BJ (cell line): ENCODE measurements at places on chromosomes 2 and 18.

- no peak for DNase-seq
Observed at GRCh38 chr2:9085353-9085752, 81.9 kb upstream of the MBOAT2 start.

- no peak for DNase-seq
Observed at GRCh38 chr2:205527801-205528200, 154.5 kb upstream of the NRP2 start.

GRCh38 chr2:158291544-158292180 lies 164.9 kb downstream of the CCDC148 start:
- peak; percentile 28 for DNase-seq

- no peak for DNase-seq
Observed at GRCh38 chr18:80191264-80191663, 56.0 kb downstream of the PARD6G start.

DNA sequence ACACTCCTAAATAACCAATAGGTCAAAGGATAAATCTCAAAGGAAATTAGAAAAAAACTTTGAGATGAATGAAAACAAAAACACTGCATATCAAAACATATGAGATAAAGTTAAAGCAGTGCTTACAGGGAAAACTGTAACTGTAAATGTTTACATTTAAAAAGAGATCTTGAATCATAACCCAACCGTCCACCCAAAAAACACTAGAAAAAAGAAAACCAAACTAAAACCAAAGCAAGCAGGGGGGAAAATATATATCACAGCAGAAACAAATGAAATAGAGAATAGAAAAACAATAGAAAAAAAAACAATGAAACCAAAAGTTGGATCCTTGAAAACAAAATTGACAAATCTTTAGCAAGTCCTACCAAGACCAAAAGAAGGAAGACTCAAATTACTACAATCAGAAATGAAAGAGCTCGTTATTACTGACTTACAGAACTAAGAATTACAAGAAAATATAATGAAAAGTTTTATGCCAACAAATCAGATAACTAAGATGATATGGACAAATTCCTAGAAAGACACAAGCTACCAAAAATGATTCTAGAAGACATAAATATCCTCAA lies 65.6 kb downstream of the TLK1 start:
- no peak for DNase-seq

- DNase-seq = no peak
Observed at GRCh38 chr2:23709311-23709710, 217.6 kb downstream of the ATAD2B start.

DNA sequence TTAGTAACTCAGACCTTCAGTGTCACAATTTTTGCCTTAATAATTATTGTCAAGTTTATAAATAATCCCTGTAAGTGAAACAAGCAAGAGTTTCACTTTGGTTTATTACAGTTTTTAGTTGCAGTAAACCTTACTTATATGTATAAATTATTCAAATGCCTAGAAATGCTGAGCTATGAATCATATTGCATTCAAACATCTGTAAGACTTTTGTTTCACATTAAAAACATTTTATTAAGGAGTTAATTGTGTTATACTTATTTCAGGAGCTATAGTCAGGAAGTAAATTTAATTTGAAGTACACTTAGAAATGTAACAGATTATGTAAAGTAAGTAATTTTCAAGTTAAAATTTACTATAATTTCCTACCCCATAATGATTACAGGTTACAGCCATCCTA lies 3.9 kb upstream of the ETAA1 start:
- no peak for DNase-seq

DNA sequence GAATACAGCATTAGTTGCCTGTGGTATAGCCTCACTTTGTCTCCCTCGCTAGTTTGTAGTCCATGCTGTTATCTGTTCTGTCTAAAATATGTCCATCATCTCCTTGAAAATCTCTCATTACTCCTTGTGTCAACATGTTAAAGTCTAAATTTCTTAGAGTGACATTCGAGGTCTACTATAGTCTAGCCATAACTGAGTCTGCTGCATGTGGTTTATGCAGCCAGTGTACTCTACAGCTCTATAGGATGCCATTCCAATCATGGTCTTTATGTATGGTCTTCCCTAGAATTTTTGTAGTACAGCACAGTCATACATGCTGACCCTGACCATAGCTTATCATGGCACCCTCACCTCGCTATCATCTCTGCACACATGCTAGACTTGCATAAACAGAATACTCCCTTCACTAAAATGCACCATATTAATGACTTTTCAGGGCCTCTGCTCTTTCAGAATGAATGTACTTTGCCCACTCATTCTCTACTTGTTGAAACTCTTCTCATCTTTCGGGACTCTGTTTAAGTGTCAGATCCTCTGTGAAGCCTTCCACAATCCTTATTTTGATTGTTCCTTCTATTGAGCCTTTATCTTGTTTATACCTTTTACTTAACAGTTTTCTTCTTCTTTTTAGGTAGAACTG lies 12.8 kb downstream of the TANK start:
- DNase-seq = no peak

GRCh38 chr18:62938006-62938405 lies 222.7 kb downstream of the PHLPP1 start:
- DNase-seq = peak; percentile 70

GRCh38 chr18:75132931-75133525 lies 75.9 kb downstream of the PTGR3 start:
- DNase-seq = no peak

- DNase-seq = no peak
Observed at GRCh38 chr2:53438100-53438499, 329.5 kb upstream of the CHAC2 start.

DNA sequence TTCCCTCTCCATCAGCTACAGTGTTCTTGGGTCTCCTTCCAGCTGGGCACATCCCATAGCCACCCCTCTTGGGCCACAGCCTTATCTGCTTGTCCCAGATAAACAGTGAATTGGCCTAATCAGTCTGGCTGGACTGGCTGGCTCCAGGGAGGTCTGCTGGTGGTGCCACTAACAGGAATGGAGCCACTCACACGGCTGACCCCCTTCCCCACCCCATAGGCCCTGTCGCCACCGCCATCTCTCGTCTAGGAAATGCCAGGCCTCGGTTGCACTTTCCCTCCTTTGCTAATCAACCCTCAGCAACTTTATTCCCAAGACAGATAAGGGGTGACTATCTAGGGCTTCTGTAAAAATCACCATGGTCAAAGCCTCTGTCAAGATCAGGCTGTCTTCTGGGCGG lies 23.0 kb upstream of the TNP1 start:
- DNase-seq = no peak

DNA sequence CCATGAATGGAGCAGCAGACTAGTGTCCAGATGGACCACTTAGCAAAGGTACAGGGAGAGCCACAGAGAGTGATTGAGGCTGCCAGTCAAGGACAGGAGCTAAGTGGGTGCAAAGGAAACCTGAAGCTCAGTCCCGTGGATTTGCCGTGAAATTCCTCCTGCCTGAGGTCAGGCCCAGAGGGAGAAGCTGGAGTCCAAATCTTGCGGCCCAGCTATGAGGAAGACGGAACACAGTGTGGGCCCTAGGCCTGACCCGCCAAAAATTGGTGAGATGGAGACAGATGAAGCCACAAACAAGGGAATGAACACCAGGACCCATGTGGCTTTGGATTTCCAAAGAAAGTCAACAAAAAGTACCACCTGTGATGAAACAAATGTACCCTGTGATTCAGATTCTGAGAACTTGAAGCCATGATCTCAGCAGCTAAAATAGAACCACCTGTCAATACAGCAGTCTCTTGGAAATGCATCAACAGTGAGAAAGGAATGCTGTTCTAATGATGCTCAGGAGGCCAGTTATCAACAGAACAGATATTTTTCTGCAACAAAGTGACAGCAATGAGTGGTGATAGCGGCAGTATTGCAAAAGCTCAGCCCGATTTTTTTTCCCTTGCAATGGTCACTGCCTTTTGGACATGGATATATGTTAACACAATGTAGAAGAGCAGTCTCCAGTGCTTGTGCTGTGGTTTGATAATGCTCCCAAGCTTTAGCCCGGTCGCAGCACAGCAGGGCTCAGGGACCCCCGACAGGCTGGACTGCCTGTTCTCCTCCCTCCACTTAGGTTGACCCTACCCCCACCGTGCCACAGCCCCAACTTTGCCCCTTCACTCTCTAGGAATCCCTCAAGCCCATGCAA lies 10.7 kb downstream of the COL6A3 start:
- no peak for DNase-seq

DNA sequence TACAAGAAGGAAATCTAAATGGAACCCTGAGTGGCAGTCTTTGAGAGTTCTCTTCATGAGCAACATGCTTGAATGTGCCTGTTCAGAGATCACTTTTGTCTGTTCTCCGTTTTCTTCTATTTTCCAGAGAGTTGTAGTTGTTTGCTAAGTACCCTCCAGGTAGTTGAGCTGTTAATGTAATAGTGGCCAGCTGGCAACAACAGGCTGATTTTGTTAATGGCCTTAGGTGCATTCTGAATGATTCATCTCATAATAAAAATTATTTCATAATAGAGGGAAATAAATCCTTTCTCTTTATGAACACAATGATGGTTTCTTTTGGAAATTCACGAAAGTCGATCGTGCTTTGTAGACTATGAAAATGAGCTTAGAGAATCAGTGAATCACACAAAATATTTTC lies 136.8 kb downstream of the LRP1B start:
- DNase-seq = no peak

GRCh38 chr2:178865146-178865936 lies 58.1 kb upstream of the TTN start:
- no peak for DNase-seq

- no peak for DNase-seq
Observed at GRCh38 chr2:152470861-152471854, 136.2 kb downstream of the FMNL2 start.

DNA sequence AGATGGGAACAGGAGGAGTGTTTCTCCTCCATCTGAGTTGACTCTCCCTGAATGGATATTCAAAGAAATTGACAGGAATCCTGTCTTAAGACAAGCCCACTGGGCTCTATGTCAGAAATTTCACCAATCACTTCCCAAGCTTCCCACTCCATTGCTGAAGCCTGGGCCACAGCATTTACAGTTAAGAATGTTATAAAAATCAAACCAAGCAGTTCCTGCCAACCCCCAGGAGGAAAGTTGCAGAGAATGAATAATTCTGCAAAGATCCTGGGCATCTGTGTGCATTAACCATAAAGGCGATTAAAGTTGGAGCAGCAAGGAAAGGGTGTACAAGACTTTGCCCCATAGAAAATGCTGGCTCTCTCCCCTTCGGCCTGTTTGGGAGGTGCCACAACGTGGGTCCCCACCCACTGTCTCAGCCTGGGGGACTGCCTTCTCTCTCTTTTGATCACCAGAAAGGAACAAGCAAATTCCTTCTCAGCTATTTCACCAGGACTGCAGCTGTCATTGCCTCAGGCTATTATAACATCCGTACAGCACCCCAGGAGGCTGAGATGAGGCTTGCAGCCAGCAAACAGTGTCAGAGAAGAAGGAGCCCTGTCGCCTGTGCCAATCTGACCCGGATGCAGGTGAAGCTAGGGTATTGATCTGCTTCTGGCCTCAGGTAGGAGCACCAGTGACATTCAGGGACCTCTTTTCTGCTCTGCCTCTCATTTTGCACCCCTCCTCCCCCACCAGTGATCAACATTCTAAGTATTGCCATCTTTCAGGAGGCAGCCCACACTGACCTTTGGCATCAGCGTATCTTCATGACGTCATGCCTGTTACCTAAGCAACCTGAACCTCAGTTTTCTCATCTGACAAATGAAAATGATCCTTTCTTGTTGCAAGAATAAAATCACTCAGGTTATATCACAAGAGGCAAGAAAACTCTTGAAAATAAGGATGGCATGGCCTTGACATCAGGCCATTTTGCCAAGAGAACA lies 219.0 kb downstream of the SH3BP4 start:
- peak; percentile 41 for DNase-seq

DNA sequence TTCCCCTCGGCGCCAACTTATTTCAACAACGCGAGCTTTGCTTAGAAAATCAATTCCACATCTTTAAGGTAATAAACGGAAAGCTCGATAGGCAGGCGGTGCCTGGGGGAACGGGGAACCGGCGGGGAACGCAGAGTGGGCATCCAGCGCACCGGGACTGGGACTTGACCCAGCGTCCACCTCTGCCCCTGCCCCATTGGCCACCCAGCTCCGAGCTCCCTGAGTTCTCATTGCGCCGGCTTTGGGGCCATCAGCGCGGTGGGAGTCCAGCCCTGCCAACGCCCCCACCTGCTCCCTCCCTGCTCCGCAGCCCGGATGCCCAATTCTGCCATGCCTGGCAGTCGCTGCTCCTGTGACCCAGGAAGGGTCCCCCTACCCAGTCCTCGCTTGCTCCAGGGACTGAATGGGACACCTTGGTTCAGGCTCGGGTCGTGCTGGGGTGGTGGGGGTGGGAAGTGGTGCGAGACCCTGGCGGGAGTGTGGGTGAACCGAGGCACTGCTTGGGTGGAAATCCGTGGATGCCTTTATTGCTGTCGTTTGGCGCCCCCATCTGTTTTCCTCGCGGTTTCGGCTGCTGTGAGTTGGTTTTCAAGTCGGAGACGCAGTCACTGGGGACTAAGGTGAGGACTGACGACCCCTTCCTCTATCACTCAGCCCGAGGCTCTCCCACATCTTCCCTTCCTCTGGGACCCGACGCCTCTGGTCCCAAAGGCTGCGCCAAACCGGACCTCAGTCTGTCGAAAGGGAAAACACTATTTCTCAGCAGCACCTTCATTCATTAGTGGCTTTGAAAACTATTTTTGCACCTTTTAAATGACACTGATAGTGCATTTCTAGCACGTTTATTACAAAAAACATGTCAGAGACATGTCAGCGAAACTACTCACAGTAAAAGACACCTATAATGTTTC lies 2.4 kb upstream of the EVX2 start:
- no peak for DNase-seq

DNA sequence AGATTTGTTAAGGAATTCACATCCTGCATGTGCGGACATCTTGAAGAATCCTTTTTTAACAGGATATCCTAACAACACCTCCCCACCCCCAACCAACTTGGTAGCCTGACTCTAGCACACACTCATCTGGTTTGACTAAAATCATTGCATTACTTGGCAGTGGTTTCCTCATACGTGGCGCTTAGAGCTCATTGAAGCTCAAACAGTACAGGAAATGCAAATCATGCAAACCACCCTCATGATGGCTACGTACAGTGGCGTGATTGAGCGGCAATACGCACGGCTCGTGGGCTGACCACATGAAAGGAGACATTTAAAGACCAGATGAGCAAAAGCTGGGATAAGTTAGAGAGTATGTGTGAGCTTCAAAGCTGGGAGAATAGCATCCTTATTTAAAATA lies 336.2 kb downstream of the ZEB2 start:
- peak; percentile 76 for DNase-seq

GRCh38 chr2:96329874-96330273 lies 4.8 kb downstream of the ITPRIPL1 start:
- DNase-seq = no peak

GRCh38 chr18:62880673-62881364 lies 165.5 kb downstream of the PHLPP1 start:
- no peak for DNase-seq

- no peak for DNase-seq
Observed at GRCh38 chr2:138814123-138814898, 34.1 kb upstream of the NXPH2 start.
